Stimulated activated naive CD8-positive, alpha-beta T cell treated with anti-CD3 and anti-CD28 coated beads, Interleukin-15, Interleukin-2, amounts not matched to agents 100 U/mL and 50 U/mL, for 24 hours (primary cell): ENCODE measurements at places on chromosomes 1 and 21.

GRCh38 chr1:100717218-100717617 is 2.3 kb upstream of the VCAM1 start:
- DNase-seq = no peak

GRCh38 chr1:44312399-44313196 is 42.5 kb downstream of the ERI3 start:
- no peak for DNase-seq

DNA sequence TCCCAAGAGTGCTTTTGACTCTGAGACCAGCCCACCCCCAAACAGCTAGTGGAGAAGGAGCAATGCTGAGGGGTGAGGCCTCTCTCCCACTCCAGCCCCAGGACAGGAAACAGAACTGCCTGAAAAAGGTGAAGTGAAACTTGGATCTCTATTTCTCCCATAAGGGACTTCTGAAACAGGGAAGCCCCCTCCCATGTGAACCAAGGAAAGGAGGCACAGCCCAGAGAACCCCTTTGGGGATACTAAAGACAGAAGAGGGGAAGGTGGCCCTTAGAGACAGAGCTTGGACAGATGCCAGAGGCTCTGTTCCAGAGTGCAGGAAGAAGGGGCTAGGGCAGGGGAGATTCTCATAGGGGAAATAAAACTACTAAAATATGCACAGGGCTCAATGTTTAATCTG is 2.9 kb downstream of the TNFAIP8L2 start:
- DNase-seq = no peak

- DNase-seq = no peak
Observed at GRCh38 chr1:170634293-170634692, 29.6 kb upstream of the PRRX1 start.

GRCh38 chr1:109263234-109263596 is 13.9 kb downstream of the CELSR2 start:
- DNase-seq = no peak

DNA sequence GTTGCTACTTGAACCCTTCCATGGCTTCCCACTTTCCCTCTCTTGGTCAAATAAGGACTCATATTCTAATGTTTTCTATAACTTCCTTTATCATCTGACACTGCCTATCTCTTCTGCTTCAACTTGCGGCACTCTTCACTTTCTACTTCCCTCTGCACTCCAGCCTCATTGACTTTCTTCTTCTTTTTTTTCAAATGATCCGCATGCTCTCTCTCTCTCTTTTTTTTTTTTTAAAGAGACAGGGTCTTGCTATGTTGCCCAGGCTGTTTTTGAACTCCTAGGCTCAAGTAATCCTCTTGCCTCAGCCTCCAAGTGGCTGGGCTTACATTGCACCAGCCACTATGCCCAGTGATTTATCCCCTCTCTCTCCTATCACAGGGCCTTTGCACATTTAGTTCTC is 7.3 kb upstream of the IL10 start:
- no peak for DNase-seq

GRCh38 chr1:206573319-206573718 is 38.9 kb downstream of the EIF2D start:
- DNase-seq = no peak

- no peak for DNase-seq
Observed at GRCh38 chr1:18942340-18942739, 14.1 kb downstream of the IFFO2 start.

DNA sequence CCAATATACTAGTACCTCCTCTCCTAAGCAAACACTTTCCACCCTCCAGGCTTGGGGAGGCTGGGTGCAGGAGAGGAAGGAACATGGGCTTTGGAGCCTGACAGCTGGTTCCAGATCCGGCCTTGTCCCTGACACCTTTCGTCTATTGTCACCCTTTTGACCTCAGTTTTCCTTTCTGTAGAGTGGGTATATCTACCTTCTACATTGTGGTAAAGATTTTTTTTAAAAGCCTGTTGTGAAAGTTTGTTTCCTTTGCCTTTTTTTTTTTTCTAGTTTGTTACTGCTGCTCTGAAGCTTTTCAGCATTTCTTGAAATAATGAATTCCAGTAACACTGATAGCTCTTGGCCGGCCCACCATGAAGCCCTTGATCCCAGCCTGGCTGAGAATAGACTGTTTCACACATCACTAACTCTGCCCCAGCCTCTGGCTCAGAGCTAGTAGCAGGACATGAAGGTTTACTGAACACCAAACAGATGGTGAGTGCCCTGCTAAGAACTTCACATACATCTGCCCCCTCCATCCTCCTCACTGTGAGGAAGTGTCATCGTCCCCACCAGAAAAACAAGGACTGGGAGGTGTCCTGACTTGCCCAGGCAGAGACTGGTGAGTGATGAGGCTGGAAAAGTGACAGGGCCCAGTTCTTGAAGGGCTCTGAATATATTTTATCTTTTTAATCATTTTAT is 33.0 kb upstream of the ID3 start:
- DNase-seq = no peak

- no peak for DNase-seq
Observed at GRCh38 chr1:87603626-87604025, 274.9 kb downstream of the LMO4 start.

DNA sequence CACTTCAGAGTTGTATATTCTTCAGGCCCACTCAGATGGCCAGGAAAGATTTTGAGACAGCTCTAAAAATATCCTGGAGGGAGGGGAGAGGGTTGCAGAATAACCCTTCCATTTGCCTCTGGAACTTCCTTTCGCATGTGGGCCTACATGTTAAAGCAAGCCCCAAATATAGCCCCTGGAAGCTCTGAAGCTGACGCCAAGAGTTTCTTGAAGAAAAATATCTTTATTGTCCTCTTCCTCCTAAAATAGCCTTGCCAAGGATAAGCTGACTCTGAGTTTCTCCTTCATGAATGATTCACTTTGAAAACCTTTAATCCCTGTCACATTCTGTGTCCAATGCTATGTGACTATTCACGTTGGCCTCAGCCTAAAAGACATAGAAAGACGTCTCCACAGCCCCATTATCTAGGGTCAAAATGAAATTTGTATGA is 6.4 kb downstream of the C1orf116 start:
- no peak for DNase-seq

GRCh38 chr1:12776801-12777557 is 3.4 kb downstream of the PRAMEF12 start:
- DNase-seq = no peak

GRCh38 chr1:12657060-12657884 is 13.4 kb downstream of the AADACL4 start:
- DNase-seq = no peak

DNA sequence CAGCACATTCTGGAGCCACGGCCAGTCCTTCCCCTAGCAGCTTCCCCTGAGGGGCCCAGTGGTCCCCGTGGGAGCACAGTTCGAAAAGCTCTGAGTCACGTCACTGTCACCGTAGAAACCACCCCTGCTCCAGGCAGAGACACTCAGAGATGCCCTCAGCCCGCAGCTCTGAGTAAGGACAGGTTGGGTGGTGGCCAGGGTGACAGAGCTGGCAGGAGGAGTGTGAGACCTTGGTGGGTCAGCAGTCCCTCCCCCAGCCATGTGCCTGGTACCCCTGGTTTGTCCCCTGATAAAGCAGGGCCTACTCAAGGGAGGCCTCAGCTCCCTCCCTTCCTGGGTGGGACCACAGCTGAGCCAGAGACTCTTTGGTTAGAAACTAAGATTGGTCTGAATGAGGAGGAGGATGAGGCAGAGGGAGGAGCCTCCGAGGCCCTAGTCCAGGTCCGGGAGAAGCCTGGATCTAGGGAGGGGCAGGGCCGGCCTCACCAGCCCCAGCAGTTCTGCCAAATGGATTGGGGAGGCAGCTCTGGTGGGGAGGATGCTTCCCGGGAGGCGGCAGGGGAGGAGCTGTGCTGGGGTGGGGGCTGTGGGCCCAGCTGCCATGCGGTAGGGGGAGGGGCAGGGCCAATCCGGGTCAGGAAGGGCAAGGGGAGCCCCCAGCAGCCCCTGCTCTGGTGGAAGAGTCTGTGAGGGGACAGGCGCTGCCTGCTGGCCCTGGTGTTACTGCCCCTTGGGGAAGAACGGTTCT is 55.2 kb downstream of the SLC9A1 start:
- DNase-seq = peak; percentile 69

GRCh38 chr1:35797380-35797779 is 10.4 kb upstream of the AGO4 start:
- DNase-seq = no peak

DNA sequence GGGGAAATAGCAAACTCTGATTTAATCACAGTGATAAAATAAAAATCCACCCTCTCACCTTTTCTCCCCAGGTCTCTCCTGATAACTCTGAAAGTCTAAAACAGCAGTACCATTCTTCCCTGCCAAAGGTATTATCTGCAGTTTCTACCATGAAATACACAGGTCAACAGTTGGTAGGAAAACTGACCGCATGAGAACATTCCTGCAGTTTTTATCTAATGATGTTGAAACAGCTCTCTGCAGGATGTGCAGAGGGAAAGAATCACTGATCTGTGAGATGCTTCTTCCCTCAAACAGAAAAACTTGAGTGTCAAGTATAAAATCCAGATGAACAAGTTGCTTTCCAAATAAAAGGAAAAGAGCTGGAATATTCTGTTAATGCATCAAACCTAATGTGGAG is 39.1 kb downstream of the KCNJ6 start:
- no peak for DNase-seq

DNA sequence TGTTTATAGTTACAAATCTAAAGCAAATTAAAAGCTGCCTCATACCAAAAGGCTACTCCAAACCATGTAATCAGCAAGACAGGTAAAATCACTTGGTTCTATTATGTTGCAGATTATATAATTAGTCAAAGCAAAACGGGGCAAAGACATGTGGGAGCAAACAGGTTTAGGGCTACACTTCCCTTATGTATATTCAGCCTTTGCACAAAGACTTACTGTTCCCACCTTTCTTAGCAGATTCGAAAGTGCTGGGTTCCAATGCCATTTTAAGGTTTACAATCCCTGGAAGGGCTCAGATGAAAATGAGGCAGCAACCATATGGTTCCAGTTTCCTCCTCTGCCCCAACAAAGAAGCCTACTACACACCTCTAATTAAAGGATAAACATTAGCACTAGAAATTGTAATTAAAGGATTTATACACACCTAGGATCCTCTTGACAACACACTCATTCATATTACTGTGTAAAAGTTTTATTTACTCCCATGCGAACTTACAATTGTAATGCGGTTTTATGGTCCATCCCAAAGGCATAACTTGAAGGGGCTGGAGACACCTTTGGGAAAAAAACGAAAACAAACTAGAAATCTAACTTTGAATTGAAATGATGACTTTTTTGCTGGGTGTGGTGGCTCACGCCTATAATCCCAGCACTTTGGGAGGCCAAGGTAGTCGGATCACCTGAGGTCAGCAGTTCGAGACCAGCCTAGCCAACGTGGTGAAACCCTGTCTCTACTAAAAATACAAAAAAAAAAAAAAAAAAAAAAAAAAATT is 117.3 kb upstream of the PKN2 start:
- no peak for DNase-seq

- DNase-seq = no peak
Observed at GRCh38 chr1:70518106-70518505, 107.0 kb downstream of the CTH start.

DNA sequence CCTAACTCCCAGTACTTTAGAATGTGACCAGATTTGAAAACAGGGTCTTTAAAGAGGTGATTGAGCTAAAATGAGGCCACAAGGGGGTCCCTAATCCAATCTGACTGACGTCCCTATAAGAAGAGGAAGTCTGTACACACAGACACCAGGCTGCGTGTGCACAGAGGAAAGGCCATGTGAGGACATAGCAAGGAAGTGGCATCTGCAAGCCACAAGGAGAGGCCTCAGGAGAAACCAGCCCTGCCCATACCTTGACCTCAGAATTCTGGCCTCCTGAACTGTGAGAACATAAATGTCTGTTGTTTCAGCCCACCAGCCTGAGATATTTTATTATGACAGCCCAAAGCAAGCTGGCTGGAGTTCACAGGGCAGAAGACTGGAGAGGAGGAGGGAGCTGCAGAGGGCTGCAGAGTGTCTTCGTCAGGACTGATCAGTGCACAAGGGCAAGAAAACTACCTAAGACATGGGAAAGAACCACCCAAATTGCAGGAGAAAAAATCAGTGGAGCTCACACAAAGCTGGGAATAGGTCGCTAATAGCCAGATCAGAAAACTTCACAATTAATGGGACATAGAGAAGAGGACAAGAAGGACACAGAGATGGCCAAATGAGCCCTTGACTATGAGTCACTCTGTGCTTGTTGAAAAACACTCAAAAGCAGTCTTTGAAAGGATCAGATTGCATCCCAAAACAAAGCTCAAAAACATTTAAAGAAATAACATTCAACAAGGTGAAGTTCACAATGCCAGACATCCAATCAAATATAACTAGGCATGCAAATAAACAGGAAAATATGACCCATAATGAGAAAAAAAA is 14.1 kb upstream of the WNT9A start:
- no peak for DNase-seq
